ENCODE measurements at places on chromosomes 12 and 14. TPM values are rescaled to one million over a fixed set of nuclear protein-coding genes. Genes with fewer than 3 reads are reported as not detected.

Gene CARMIL3
- not detected for total RNA-seq

DNA sequence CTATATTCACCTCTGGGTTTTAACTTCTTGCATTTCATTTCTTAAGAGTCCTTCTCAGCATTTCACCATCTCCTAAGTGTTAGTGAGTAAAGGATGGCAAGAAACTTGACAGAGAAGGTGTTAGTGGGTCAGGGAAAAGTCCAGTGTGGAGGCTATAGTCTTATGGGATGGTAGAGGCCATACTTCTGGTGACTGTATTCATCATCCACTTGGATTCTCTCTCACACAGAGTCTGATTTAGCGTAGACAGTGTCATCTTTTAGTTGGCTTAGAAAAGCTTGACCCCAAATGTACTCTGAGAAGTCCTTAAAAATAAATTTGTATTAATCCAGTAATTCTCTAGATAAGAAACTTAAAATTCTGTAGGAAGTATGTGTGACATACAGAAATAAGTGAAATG lies 232.4 kb upstream of the FBXO33 start:
- DNase-seq, result no peak

DNA sequence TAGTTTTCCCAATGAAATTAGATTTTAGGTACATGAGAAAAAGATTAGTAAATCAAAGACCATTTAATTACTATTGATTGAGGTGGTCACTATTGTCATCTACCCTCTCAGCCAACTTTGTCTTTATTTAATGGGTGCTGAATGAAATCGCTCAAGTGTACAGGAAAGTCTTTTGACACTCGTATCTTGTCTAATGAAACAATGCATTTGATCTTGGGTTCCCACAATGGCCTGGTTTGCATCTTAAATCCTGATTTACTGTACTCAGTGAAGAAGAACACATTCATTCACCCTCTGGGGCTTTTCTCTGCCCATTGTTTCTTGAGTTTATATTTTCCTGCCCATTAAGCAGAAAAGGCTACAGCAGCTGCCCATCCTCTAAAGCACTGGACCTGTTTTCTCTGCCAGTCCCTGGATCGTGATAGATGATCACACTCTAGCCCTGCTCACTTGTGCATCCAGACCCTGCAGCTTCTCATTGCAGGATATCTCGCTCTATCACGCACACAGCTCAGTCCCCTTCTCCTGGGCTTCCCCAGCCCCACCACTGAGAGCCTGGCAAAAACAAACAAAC lies 1369.3 kb downstream of the AACS start:
- no peak for DNase-seq

Gene DLGAP5
- 51.7 TPM for total RNA-seq

- DNase-seq, result no peak
Measured at GRCh38 chr14:91145391-91146160, 31.7 kb downstream of the DGLUCY start.

- peak; percentile 43 for DNase-seq
Measured at GRCh38 chr12:54394281-54394719, 9.8 kb upstream of the ZNF385A start.

Gene HAL
- total RNA-seq, result 1.3 TPM

GRCh38 chr12:80178846-80179245 lies 79.5 kb downstream of the OTOGL start:
- DNase-seq, result no peak

DNA sequence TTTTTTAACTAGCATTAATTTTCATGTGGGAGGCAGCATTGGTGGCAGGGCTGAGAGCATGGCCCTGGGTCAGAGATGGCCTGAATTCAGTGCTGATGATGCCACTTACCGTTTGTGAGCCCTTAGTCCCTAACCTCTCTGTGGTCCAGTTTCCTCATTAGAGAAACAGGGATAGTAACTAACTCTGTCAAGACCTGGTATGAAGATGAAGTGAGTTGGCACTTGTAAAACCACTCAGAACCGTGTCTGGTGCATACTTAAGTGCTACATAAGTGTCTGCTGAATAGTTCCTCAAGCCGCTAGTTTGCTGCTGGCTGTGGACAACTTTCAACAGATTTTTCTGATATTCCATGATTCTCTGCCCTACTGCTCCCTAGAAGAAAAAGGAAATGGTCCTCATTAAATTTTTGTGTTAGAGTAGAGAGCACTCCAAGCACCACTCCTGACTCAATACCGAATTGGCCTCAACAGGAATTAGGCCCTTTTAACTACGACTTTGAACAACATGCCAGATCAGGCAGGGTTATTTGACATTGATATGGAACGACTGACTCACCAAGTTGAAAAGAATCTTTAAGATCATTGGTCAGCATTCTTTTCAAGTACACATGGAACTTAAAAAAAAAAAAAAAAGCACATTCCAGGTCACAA lies 250.2 kb downstream of the ANO2 start:
- DNase-seq, result no peak

GRCh38 chr14:100187247-100187833 lies 27.9 kb upstream of the DEGS2 start:
- DNase-seq, result no peak

- DNase-seq, result no peak
Measured at GRCh38 chr14:72512925-72513324, 381.0 kb downstream of the DPF3 start.

DNA sequence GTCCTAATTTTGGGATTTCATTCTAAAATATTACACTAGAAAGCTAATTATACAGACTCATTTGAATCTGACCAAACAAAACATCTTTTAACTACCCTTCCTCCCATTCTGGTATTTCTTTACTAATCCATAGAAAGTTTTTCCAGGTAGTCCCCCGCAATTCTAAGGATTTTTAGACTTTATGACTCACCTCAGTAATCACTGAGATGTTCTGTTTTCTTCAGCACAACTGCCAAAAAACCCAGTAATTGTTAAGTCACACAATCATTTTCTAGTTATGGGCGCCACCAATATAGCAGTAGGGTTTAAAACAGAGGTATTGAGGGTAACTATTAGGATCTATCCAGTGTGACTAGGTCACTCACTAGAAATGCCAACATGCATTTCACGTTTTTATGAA lies 1.6 kb upstream of the ARID4A start:
- no peak for DNase-seq

DNA sequence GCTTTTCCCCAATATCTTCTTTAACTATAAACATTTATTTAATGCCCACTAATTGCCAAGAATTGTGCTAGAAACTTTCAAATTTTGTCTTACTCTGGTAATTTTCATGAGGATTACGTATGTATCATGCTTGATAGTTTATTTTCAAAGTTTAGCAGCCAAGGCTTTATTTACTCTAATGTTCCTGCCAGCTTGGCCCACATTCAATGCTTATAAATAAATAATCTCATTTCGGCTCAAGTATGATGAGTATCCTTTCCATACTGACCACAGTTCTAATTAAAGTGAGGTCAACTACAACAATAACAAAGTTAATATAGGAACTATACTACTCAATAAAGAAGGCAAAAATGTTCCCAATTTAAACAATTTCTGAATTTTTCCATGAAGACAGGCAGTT lies 259.2 kb downstream of the MED13L start:
- no peak for DNase-seq

GRCh38 chr12:18383203-18383602 lies 121.9 kb downstream of the PIK3C2G start:
- peak; percentile 64 for DNase-seq

GRCh38 chr14:75283162-75283832 lies 4.7 kb downstream of the FOS start:
- peak; percentile 64 for DNase-seq

DNA sequence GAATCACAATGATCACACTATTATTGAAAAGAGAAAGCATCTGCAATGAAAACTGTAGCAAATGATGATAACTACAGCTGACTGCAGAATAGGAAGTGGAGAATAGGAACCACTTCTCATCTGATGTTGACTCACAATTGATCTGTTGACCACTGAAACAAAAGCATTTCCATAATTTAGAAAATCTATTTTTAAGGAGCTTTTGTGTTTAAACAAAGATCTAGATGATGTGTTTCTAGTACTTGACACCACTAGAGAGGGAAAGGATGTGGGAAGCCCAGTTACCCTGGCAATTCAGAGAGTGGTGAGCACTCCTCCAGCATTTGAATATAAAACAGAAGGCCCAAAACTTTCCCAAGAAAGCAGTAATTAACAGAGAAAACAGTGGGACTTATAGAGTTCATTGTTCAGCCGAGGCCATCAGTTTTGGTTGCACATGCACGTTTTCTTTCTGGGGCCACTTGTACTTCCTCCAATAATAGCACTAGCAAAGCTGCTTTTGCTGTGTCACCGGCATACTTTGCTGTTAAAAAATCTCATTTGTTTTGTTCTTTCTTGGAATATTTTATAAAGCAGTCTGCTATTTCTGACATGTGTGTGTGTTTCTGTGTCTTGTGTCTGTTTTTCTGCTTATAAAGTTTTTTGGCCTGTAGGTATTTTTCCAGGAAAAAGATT lies 76.1 kb upstream of the HECTD1 start:
- no peak for DNase-seq

- no peak for DNase-seq
Measured at GRCh38 chr14:41605550-41606281, 960 bp upstream of the LRFN5 start.

DNA sequence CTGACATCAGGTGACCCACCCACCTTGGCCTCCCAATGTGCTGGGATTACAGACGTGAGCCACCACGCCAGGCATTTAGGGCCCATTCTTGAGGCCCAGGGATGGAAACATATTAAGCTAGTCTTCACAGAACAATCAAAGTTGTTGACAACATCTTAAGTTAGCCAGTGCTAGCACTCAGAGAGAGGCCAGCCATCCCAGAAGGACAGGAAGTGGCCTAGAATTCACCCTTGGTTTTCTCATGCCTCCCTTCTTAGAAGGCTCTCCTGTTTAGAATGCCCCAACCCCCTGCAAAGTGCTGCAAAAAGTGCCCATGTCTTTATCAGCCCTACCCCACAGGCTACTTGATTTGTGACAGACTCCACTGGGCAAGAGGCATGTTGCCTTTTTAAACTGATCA lies 12.1 kb upstream of the OR6J1 start:
- no peak for DNase-seq

GRCh38 chr12:104985206-104985605 lies 910 bp upstream of the NOPCHAP1 start:
- DNase-seq, result no peak

Gene TMEM229B
- total RNA-seq, result 1.2 TPM

GRCh38 chr14:65252482-65253255 lies 150.4 kb upstream of the MAX start:
- no peak for DNase-seq

All from PC-9 (cell line).